GM12878 (cell line): ENCODE measurements at places on chromosomes 11 and 22.

DNA sequence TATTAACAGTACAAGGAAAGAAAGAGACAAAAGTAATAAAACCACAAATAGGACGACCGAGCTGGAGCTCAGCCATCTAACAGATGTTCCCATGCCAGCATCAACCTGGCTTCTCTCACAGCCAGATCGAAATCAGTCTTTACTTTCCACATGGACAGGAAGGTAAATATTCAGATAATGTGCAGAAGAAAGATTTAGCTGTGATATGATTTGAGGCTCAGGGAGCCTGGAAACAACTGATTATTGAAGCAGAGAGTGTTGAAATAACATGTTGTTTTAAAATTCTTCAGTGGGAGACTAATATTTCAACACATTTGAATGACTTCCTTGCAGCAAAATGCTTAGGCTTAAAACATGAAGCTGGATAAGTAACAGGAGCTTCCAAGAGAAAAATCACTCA is 546.8 kb downstream of the ETS1 start:
- H3K27ac ChIP-seq: no peak overlapping the region
- H3K27me3 ChIP-seq: peaks cover 6% of the 10 kb centered on the region; the same call in 1 of the 2 replicates
- no peak overlapping the region for H3K4me3 ChIP-seq
- no peaks in the 10 kb centered on the region for H3K4me1 ChIP-seq
- no peak for DNase-seq
- H3K36me3 ChIP-seq: no peaks in the 10 kb centered on the region

DNA sequence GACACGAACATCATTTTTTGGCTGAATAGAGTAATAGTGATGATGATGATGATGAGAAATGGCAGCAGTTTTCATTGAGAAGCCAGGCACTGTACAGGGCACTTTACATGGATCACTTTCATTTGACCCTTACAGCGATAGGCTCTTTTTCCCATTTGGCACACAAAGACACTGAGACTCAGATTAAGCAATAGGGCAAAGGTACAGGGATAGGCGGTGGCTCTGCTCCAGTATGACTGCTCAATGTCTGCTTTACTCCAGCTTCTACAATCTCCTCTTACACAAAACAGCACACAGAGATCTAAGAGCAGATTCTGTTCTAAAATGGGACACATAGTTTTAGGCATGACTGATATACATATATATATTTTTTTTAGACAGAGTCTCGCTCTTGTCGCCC is 40.6 kb downstream of the MPPED2 start:
- H3K4me3 ChIP-seq: no peak overlapping the region
- H3K36me3 ChIP-seq: no peaks in the 10 kb centered on the region
- no peaks in the 10 kb centered on the region for H3K27me3 ChIP-seq
- H3K4me1 ChIP-seq: no peaks in the 10 kb centered on the region

GRCh38 chr22:42281284-42281683 is 10.8 kb upstream of the TCF20 start:
- peaks cover 21% of the 10 kb centered on the region for H3K4me1 ChIP-seq
- no peaks in the 10 kb centered on the region for H3K36me3 ChIP-seq
- no peak overlapping the region for H3K4me3 ChIP-seq
- H3K27ac ChIP-seq: no peak overlapping the region

- H3K27ac ChIP-seq: no peak overlapping the region
- no peaks in the 10 kb centered on the region for H3K4me1 ChIP-seq
- no peaks in the 10 kb centered on the region for H3K27me3 ChIP-seq
- no peak for DNase-seq
- H3K4me3 ChIP-seq: no peak overlapping the region
- no peaks in the 10 kb centered on the region for H3K36me3 ChIP-seq
Measured at GRCh38 chr11:15993345-15993744, 363.0 kb downstream of the SOX6 start.

DNA sequence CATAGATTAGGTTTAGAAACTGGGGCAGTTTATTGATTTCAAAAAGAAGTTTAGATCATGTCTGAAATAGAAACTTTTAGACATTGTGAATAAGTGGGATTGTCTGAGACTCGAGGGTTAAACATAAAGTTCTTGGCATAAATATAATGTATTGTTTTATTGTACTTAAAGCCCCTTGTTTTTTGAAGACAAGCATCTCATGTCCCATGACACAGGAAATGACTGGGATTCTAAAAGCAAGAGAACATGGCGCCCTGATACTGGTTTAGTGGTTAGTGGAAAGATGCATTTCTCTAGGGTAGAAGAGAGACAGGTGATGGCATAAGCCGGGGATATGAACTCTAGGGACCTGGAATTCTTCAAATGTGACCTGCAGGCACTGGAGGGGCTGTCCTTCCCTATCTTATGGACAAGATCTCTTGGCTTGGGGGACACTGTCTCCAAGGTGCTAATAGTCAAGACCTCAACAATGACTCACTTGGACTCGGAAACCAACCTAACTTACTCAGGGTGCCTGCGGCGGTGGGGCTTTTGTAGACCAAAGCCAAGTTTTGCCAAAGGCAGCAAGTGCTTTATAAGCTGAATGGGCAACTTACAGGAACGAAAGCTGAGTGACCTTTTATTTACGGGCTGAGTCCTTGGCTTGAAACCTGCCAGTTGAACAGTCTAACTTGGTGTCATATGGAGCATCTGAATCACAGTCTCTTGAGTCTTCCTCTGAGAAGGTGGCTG is 48.2 kb downstream of the UBASH3B start:
- no peak for DNase-seq
- H3K27me3 ChIP-seq: no peaks in the 10 kb centered on the region
- H3K27ac ChIP-seq: no peak overlapping the region
- no peaks in the 10 kb centered on the region for H3K36me3 ChIP-seq
- no peak overlapping the region for H3K4me3 ChIP-seq

DNA sequence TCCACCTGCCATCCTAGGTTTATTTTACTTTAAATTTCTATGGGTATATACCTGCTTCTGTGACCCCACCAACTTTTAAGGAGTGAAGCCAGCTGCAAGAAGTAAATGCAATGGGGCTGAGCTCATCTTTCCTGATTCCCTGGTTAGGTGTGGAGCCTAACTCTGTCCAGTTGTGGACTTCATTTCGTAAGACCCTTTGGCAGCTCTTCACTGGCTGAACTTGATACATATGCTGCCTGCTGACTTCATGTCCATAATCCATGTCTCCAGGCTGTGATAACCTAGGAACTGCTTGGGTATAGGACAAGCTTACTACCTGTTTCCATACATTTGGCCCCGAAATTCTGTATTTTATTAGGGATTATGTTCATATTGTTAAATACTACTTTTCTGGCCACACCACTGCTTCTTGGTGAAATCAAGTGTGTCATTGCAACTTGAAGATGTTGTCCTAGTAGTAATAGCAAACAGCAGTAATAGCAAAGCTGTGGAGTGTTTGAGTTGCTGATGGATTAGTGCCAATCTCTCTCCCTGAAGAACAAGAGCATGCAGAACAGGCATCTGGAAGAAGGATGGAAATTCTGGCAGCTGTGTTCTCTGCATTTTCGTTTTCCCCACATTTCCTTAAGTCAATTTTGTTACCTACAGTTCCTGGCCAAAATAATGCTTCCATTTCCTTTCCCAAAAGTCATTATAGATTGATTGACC is 31.2 kb downstream of the LDLRAD3 start:
- no peak overlapping the region for H3K27ac ChIP-seq
- H3K36me3 ChIP-seq: no peaks in the 10 kb centered on the region
- H3K4me1 ChIP-seq: no peaks in the 10 kb centered on the region
- no peak for DNase-seq

GRCh38 chr11:125330462-125331325 is 165.4 kb downstream of the FEZ1 start:
- DNase-seq: no peak
- no peak overlapping the region for H3K27ac ChIP-seq
- peaks cover 5% of the 10 kb centered on the region; the same call in 1 of the 2 replicates for H3K27me3 ChIP-seq
- no peak overlapping the region for H3K4me3 ChIP-seq
